ENCODE measurements at places on chromosomes 2 and 18. TPM values are rescaled to one million over a fixed set of nuclear protein-coding genes. Genes with fewer than 3 reads are reported as not detected.

The TP53I3 gene
- 16.2 TPM for total RNA-seq

The KCNG2 gene
- not detected for total RNA-seq

DNA sequence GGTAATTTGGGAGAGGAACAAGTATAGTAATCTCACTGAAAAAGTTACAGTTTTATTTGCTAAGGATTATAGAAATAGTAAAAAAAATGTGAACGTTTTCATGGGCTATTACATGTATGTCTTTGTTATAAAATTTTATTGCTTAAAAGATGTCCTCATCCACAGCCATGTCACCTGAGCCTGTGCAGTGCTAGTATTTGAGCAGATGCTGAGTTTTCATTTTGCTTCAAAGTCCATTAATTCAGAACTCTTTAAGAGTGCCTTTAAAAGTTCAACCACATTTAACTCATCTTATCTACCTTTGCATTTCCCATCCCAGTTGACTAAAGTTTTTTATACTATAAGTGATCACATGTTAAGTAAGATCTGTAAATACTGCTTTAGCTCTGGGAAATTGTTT, 52.6 kb downstream of the DPP10 start:
- DNase-seq, result no peak

The RSAD2 gene
- 8.3 TPM for total RNA-seq

The CXCR4 gene
- total RNA-seq, result 27.2 TPM

DNA sequence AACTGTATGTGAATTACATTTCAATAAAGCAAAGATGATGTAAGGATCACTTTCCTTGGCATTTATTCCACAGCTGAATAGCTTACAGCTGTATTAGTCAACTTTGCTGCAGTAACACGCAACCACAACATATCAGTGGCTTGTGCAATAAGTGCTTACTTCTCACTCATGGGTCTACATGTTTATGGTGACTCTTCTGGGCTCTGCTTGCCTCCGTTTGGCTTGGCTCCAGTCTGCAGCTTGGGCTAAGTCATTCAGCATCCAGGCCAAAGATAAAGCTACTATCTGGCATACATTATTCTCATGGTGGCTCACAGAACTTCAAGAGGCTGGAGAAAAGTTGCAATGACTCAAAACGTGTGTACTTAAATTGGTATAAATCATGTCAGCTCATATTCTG, 355.0 kb downstream of the RNF144A start:
- no peak for DNase-seq

DNA sequence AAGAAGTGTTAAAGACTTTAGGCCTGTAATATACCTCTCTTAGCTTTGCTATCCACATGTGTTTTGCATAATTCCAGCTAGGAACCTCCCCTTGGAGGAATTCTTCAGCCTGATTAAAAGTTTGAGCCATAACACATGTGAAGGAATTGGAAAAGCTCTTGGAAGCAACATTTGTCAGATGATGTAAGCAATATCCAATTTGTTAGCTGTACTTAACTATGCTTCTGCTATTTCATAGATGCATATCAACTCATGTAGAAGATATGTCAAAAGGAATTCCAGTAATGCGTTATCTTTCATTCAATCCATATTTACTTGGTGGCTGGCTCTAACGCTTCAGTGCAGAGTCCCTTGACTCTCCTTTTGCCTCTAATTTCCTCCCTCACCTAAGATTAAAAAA, 46.2 kb downstream of the PKP4 start:
- DNase-seq, result no peak

- no peak for DNase-seq
Observed at GRCh38 chr18:69778680-69779079, 169.0 kb downstream of the CD226 start.

The EIF4E2 gene
- 40.6 TPM for total RNA-seq

The CXCR2 gene
- 3.0 TPM for total RNA-seq

GRCh38 chr2:174172802-174173355, 75.5 kb downstream of the OLA1 start:
- no peak for DNase-seq

Data from prostate gland (tissue), 2 donors.